Activated T-helper 1 cell treated with anti-CD3 and anti-CD28 coated beads, Interleukin-12 subunit alpha, Interleukin-12 subunit beta, Interleukin-2, Interleukin-4 antibody, amounts not matched to agents 30 ng/mL and 10 ng/mL and 1 ng/mL, durations not matched to agents 14 hours and 24 hours and 36 hours (primary cell): ENCODE measurements at places on chromosomes 2 and 18. TPM values are rescaled to one million over a fixed set of nuclear protein-coding genes. Genes with fewer than 3 reads are reported as not detected.
A peak's percentile ranks its signal among the peaks of the same experiment; 100 is the strongest.

DNA sequence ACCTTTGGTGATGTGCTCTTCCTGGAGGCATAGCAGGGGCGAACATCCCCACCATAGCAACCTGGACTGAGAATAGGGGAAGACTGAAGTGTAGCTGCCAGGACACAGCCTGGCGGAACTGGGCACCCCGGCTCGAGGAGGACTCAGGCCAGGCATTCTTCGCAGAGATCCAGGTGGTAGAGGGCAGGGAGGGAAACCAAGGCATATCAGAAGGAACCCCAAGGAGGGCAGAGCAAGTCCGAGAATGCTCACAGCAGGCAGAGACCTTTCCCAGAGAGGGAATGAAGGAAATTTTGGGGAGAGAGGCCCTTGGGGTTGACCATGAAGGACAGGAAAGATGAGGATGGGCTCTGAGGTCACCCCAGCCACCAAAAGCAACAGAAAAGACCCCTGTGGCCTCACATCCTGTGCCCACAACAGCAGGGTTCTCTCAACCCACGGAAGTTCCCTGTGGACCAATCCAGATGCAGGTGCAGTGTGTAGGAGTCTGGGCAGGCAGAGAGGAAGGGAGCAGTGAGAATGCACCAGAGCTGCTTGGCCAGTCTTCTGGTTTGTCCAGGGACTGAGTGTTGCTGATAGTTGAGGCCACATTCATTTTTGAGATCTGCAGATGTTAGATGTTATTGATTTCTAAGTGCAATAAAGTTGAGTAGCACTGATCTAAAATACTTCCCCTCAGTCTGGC is 136.9 kb downstream of the PXDN start:
- DNase-seq: no peak

GRCh38 chr18:72181241-72181764 is 362.8 kb downstream of the CBLN2 start:
- DNase-seq: no peak

- no peak for DNase-seq
These were observed 33.3 kb downstream of the NAB1 start for GRCh38 chr2:190682168-190682567.

GRCh38 chr2:169362118-169362893 is at the start of gene LRP2:
LRP2 (minus strand) TSS chr2:169362534; CDS start chr2:169362399, 135 bp downstream.
- DNase-seq: peak; percentile 8

GRCh38 chr2:25517701-25518100 is 155.7 kb downstream of the DTNB start:
- no peak for DNase-seq

GRCh38 chr2:173300458-173300857 is 54.2 kb upstream of the CDCA7 start:
- no peak for DNase-seq

DNA sequence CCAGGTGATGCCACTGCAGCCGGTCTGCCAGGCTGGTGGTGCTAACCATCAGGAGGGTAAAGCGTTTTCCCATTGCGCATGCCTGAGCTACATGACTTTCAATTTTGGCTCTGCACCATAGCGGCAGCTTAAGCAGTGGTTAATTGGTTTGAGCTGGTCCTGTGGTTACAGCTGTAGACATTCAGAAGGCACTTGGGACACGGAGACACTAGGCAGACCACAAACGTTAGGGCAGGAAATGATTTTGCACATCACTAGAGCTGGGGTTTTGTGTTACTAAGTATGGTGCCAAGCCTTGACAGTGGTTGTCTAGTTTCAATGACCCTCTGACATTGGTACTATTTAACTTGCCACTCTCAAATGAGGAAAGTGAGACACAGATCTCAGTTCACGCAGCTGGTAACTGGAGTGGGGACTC is 28.9 kb upstream of the CNOT11 start:
- DNase-seq: peak; percentile 37

- no peak for DNase-seq
These were observed 14.4 kb upstream of the HES6 start for GRCh38 chr2:238254095-238254723.

DNA sequence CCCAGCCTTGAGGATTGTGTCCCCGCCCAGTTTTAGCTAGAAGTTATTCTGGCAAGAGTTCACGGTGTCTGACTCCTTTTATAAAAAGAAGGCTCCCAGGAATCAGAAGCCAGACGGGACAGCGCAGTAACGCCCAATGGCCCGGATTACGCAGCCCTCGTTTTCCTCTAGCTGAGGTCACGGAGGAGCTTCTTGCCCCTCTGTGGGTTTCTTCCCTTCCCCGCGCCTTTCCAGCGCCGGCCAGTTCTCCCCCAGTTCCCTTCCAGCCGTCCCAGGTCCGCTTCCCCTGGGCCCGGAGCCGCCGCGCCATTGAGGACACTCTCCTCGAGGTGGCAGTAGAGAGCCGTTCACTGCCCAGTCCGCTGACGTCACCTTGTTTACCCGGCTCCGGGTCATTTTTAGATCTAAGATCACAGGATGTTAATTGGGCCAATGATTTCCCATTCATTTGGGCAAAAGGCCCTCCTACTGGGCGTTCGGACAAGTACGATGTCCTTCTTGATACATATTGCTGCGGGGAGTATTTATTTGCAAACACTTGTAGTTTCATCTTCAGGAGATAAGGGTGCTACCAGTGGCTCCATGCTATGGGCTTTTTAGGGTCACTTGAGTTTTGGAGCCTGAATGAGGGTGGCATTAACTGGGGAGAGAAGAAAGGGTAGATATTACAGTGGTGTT is 81.5 kb upstream of the PPM1B start:
- DNase-seq: peak; percentile 77

GRCh38 chr2:222423632-222424275 is 589 bp upstream of the SGPP2 start:
- peak; percentile 44 for DNase-seq

GRCh38 chr2:105290981-105291660 is 38.4 kb downstream of the TGFBRAP1 start:
- no peak for DNase-seq

DNA sequence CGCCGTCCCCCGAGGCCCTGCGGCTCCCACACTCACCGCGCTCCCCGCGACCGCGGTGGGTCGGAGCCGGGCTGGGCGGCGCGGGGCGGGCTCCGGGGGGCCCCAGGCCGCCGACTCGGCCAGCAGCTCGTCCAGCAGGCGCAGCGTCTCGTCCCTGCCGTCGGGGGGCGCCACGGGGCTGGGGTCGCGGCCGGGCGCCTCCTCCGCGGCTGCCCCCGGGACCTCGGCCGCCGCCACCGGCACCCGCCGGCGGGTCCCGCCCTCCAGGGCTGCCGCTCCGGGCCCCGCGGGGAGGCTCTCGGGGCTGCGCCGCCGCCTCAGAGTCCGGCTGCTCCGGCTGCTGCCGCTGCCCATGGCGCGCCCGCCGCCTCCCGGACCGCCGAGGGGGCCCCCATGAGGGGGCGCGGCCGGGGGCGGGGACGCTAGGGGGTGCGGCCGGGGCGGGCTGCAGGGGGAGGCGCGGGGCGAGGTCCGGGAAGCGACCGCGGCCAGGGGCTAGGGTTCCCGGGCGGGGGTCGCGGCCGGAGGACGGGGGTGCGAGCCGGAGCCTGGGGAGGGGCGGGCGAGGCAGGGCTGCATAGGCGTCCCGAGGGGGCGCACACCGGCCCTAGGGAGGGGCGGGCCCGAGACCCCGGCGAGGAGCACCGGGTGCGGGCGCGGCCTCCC is at the start of gene CYS1:
CYS1 (minus strand) TSS at position 542 of the 666 bp plus-strand sequence; CDS start at position 354, 188 bp downstream.
- no peak for DNase-seq

- DNase-seq: no peak
These were observed 25.5 kb upstream of the SNED1 start for GRCh38 chr2:240972636-240973521.

DNA sequence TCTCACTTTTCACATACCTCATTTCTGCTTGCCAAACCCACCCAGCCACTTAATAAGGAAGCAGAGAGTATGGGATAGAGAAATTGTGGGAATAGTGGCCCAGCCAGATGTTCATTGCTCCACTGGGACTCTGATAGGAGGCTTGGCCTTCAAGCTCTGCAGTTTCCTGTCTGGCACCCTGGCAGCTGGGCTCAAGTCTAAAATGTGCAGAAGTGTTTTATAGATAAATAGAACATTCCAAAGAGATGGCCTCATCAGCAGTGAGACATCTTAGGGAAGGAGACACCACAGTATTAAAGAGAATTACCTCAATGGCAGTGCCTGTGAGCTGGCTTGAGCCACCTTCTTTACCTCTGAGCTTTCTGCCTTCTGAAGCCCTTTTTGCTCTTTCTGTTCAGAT is 24.7 kb downstream of the COPS7B start:
- DNase-seq: no peak

DNA sequence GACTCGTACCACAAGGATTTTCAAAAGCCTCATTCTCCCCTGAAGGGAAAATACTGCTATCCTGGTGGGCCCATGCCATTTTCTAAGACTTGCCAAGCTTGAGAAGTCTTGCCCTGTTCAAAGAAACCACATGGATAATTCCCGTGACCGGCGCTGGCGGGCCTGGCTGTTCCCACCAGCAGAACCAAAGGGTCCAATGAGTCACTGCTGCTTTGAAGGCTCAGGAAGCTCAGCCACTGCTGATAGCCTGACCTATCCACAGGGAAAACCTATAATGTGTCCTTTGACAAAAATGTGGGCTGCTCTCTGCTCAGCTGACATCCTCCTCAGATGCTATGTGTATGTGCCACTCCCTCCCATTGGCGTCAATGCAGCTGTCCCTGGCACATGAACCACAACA is 137.9 kb upstream of the RAB12 start:
- no peak for DNase-seq

- peak; percentile 7 for DNase-seq
These were observed 28.5 kb upstream of the NOSTRIN start for GRCh38 chr2:168773719-168774521.

- no peak for DNase-seq
These were observed 6.5 kb upstream of the NAPG start for GRCh38 chr18:10519366-10519765.

DNA sequence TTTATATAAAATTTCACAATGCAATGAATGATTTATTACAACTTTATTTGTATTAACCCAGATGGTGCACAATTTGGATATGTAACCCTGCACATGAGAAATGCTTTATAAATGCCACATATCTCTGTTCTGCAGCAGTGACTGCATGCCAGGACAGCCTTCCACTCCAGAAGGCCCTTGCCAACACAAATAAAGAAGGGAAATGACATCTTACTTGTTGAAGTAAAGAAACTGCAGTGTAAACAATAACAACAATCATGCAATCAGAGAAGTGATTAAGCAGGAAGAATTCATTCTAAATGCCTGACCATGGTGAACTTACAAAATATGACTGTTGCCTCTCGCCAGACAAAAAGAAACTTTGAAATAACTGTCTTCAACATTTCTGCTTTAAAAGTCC is 129.9 kb upstream of the CHST9 start:
- no peak for DNase-seq

DNA sequence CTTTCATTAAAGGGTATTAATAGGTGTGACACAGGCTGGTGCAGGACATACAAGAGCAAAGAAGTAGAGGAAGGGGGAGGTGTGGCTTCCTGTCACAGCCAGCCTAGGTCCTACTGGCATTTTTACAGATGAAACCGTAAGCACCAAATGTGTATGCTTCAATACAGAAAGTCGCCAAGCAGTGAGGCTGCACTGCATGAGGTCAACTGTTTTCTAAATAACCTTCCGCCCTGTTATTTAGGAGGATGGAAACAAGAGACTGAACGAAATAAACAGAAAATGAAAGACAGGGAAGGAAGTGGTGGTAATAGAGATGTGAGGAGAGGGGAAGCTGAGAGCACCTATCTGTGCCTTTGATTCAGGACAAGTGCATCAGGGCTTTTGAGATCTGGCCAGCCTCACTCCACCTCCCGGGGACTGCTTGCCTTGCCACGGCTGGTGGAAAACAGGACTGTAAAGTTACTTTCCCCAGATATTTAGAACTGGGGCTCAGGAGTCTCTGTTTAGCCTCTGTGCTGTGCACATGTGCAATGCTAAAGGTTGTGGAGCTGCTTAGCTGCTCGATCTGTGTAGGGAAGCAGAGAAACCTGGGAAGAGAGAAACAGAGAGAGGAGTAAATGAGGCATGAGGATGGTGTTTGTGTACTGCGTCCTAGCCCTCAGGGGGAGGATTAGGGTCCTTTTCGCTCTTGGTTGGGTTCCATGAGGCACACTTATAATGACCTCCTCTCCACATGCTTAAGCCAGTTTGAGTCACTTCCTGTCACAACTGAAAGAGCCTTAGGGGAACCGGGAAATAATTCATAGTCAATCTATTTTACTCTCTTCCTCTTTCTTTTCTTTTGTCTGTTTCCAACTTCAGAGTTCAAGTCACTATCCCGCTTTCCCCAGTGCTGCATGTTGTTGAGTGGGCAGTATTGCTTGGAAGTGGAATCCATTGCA is 62.3 kb upstream of the BOD1L2 start:
- no peak for DNase-seq

- no peak for DNase-seq
These were observed 229.1 kb downstream of the PHLPP1 start for GRCh38 chr18:62944454-62944853.

DNA sequence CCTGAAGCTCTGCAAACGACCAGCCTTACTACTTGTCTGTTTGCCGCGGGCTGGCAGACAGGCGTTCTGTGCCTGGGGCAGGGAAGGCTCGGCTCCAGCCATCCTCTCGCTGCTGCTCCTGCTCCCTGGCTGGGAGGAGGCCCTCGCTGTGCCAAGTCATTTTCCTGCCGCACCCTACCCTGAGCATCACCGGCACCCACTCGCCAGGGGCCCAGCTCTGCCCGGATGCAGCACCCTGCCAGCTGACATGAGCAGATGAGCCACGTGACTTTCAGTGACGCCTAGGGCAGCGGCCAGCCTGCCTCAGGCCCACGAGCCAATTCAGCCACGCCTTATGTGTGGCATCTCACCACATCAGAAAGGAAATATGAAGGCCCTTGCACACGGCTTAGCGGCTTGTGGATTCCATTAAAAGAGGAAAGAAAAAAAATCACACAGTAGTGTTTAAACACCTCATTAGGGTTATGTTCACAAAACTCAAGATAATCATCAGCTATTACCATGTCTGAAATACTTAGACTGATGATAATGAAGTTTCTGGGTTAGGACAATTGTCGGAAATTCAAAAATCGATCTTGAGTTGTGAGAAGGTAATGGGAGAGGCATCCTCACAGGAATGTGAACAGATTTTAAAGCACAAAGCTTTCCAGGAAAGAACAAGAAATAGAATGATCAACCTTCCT is 250.5 kb downstream of the TWIST2 start:
- no peak for DNase-seq

DNA sequence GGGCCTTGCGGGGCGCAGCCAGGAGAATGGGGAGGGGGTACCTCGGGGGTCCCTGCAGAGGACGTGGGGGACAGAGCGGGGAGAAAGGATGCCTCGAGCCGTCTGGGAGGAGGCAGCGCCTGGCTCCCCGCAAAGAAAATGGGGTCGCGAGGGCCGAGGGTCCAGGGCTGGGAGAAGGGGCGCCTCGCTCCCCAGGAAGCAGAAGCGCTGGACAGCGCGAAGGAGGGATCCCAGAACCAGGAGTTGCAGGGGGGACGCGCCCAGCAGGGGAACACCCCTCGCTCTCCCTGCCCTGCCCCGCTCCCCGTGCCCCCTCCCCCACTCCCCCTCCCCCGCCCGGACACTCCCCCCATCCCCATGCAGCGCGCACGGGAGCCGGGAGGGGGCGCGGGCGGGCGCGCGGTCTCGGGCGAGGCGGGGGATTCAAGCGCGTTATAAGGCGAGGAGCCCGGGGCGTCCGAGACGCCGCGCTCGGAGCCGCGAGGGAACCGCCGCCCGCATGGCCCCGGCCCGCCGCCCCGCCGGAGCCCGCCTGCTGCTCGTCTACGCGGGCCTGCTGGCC is at the start of gene ERFE:
ERFE (plus strand) TSS at position 462 of the 562 bp plus-strand sequence; CDS start at position 500, 38 bp downstream.
- DNase-seq: peak; percentile 29

The PSMA8 gene
- 0.44 and 0.49 TPM in 2 replicates for total RNA-seq

The TMEM37 gene
- not detected in 2 replicates for total RNA-seq

The SPATA3 gene
- not detected in 2 replicates for total RNA-seq

The SLC19A3 gene
- total RNA-seq: not detected in 2 replicates

The STPG4 gene
- 0.34 TPM in 1 of 2 replicates, not detected in the other for total RNA-seq

The FZD7 gene
- 1.2 and 1.5 TPM in 2 replicates for total RNA-seq

The ZNF512 gene
- total RNA-seq: 24.6 and 25.0 TPM in 2 replicates
